ENCODE measurements at places on chromosomes 12 and 14.

- no peak for DNase-seq
Observed at GRCh38 chr12:32124637-32125036, 18.0 kb downstream of the BICD1 start.

DNA sequence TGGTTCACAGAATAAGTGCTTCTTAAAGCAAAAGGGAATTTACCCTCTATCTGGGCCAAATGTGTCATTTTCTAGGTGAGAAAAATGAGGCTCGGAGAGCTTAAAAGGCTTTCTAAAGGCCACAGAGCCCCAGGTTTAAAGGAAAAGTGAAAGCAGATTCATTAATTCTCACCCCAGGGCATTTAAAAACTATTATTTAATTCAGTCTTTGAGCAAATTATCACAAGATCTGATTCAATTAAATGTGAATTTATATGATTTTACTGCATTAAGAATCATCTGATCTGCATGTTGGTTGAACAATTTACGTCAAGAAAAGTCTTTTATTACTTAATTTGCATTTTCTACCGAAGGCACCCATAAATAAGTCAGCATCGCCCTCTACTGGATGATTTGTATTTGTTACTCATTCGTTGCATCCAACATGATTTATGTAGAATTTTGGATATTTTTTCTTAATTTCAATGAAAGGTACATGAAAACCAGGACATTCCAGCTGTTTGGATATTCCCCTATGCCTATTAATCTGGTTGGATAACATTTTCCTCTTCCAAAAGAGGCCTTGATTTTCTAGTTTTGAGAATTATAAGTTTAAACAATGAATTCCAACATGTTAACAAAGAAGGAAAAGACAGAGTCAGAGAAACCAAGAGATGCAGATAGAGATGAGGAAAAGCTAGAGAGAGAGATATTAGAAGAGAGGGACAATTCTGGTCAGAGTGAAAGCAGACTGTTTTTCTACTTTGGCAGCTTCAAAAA lies 19.1 kb upstream of the DHRS7 start:
- DNase-seq: peak; percentile 39

DNA sequence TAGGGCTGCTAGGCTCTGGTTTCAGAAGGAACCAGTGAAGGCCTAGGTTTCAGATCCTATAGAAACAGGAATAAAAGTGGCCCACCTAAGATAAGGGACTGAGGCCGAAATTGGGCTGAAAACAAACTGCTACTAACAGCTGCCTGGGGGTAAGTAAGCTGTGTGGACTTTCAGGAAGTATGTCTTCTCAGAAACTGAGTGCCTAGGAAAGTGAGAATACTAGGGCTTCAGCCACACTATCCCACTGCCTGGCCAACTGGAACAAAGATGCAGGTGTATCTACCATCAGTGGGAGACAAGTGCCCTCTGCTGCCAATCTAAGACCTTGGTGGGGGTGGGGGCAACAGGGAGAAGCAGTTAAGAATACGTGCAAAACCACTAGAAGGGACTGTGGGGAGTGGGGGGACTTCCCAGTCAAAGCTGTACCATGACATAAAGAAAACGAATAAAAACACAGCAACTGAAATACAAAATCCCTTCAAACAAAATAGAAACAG lies 82.5 kb downstream of the MED13L start:
- DNase-seq: no peak

GRCh38 chr12:69998011-69998410 lies 173.0 kb downstream of the MYRFL start:
- no peak for DNase-seq

- DNase-seq: no peak
Observed at GRCh38 chr14:90654831-90655276, 161.4 kb downstream of the TTC7B start.

DNA sequence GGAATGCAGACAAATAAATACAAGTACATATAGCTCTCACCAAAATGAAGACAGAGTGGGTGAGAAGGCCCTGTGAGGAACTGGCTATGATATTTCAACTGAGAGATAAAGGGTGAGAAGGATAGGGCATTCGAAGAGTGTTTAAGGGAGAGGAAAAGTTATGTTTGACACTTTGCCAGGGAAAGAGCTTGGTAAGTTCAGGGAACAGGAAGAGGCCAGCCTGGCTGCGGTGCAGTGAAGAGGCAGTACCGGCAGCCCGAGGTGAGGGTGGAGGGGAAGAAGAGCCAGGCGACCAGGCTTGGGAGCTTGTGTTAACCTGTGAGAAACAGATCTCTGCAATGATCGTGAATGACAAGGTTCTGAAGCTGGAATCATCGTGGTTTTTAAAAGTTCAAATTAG lies 84.7 kb upstream of the RFX4 start:
- no peak for DNase-seq

GRCh38 chr12:106744600-106744999 lies 29.9 kb upstream of the RIC8B start:
- DNase-seq: no peak

DNA sequence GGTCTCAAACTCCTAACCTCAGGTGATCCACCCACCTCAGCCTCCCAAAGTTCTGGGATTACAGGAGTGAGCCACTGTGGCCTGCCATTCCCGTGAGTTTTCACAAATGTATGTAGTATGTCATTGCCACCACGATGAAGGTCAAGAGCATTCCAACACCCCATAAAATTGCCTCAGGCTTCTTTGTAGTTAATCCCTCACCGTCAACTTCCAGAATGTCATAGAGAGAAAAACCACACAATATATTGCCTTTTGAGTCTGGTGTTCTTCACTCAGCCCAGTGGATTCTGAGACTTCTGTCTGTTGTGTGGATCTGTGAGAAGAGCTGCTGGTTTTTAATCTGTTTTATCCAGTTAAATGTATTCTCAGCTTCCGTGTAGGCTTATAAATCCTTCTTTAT lies 12.6 kb upstream of the CFAP251 start:
- DNase-seq: no peak

DNA sequence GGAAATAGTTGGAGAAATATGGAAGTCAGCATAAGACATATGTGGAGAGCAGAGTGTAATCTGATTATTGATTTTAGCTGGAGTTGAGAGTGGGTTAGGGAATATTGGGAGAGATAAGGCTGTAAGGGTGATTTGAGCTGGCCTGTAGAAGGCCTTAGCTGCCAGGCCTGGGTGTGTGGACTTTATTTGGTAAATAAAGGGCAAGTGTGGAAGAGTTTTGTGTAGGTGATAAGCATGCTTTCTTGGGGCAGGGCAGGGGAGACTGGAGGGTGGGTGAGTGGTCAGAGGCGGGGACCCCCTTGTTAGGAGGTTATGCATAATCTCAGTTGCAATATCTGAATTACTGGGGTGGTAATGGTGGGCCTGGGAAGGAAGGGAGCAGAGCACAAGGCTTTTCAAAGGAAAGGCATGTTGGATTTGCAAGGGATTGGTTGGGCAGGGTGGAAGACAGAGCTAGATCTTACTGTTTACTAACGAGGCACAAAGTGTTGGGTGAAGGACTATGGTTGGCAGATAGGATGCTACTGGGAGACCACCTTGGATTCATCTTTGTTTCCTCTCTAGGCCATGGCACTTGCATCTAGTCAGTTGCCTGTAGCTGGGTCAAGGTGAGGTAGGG lies 5.5 kb downstream of the KHNYN start:
- DNase-seq: no peak

DNA sequence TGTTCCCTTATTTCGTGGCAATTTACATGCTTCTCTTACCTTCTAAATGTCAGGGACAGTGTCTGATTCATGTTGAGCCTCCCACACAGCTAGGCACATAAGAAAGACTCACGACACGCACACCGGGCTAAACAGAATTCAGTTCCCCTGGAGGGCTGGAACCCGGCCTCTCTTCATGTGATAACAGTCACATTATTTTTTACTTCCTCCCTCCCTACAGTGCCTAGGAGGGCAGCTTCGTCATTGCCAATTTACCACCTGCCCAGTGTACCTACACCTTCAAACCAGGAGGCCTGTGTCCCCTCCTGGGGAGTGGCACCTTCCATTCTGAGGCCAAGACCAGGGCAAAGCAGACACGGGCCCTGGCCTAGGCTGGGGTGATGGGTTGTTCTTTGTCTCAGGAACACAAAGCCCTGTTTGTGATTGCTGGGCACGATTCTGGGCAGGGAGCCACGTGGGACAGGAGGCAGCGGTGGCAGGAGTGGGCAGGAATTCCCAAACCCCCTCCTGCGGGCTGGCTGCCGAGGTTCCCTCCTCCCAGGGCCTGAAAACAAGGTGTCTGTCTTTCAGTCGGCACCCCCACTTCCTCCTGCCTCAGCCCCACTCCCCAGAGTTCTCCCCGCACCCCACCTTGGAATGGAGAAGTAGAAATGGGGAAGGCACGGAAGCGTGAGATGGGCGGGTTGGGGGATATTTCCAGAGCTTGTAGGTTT lies 6.8 kb upstream of the RASAL1 start:
- DNase-seq: no peak

DNA sequence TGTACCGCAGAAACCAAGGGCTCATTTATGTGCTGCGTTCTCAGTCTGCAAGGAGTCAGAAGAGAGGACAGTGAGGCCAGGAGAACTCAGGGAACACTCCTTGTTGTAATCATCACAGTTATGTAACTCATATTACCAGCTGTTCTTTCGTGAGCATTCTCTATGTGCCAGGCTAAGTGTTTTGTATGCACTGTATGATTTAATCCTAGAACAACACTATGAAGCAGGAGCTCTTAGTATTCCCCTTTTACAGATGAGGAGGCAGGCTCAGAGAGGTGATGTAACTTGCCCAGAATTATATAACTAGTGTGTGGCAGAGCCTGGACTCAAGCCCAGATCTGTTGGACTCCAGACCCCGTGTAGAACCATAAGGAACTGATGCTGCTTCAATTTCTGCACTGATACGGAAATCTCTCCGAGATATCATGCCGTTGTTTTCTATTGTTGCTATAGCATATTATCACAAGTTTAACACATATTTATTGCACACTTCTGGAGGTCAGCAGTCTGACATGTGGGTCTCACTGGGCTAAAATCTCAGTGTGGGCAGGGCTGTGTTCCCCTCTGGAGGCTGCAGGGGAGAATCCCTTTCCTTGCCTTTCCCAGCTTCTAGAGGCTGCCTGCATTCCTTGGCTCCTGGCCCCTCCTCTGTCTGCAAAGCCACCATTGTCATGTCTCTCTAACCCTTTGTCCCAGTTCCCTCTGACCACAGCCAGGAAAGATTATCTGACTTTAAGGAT lies 16.3 kb upstream of the CD9 start:
- peak; percentile 34 for DNase-seq

- DNase-seq: no peak
Observed at GRCh38 chr14:90924621-90925340, 108.6 kb upstream of the TTC7B start.

- DNase-seq: no peak
Observed at GRCh38 chr14:54440037-54440436, 1.1 kb downstream of the CNIH1 start.

- DNase-seq: no peak
Observed at GRCh38 chr12:66965621-66966020, 286.7 kb upstream of the GRIP1 start.

GRCh38 chr12:124094733-124095132 lies 121.7 kb downstream of the ZNF664 start:
- no peak for DNase-seq

- no peak for DNase-seq
Observed at GRCh38 chr12:111638556-111638955, 39.4 kb upstream of the ATXN2 start.

GRCh38 chr14:101082036-101082435 lies 178.5 kb upstream of the RTL1 start:
- DNase-seq: no peak

GRCh38 chr14:91402771-91403600 lies 14.6 kb downstream of the CCDC88C start:
- DNase-seq: no peak

GRCh38 chr12:15834575-15834974 lies 45.4 kb upstream of the EPS8 start:
- DNase-seq: no peak

DNA sequence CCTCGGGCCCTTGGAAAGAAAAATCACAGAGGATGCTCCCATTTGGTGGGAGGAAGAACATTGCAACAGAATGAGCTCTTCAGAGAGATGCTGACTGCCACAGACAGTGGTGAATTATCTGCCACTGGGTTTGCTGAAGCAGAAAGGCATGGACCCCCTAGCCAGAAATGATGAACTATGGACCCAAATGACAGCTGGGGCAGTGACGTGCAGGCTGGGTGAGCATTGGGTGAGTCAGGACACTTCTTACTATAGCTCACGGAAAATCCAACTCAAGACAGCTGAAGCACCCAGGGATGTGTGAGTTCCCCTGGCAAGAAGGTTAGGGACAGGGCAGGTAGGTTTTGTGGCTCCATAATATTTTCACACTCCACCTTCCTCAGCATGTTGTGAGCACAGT lies 993.2 kb downstream of the BCL11B start:
- no peak for DNase-seq
